ENCODE measurements at places on chromosomes 12 and 14.

DNA sequence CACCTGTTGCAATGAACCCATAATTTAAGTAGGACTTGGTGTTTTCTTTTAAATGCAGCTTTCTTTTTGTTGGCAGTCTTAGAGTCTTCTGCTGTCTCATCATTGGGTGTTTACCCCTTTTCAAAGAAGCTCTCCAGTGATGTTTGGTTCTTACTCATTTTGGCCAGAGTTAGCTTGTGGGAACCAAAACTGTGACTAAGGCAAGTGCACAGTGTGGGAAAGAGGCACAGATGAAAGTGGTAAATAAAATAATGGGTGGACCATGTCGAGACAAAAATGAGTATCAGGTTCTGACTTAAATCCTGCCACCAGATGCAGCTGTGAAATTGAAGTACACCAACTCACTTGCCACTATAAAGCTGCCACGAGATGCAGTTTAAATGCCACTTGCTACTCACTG lies 615.4 kb upstream of the MIS18BP1 start:
- no peak for DNase-seq

DNA sequence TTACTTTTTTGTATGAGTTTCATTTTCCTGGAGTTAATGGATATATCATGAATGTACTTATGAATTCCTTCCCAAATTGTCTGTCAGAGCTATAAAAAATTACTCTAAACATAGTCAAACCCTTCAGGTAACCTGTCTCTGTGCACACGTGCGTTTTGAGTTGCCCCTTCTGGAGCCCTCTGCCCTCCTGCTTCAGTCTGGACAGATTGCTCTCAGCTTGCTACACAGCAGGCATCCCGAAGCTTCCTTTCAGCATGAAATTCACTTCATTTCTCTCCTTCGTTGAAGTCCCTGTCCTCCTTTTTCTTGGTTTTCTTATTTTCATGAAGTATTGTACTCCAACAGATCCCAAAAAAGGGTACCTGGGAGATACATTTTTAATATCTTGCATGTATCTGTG lies 47.3 kb downstream of the FNTB start:
- no peak for DNase-seq

DNA sequence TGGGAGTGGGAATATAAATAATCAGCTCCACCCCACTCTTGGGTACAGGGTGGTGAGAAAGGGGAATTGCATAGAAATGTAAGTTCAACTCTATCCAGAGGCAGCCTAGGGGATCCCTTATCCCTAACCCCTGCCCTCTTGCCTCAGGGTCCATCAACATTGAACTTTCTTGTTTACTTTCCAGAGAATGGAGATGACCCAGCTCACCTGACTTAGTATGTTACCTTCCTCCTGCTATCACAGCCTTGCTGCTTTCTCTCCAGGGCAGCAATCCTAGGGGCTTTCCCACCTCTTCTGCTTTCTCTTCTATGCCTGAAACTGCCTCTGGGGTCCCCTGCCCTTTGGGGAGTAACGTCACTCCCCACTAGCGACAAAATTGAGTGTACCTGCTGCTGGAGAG lies 2.7 kb downstream of the LRP1 start:
- no peak for DNase-seq

DNA sequence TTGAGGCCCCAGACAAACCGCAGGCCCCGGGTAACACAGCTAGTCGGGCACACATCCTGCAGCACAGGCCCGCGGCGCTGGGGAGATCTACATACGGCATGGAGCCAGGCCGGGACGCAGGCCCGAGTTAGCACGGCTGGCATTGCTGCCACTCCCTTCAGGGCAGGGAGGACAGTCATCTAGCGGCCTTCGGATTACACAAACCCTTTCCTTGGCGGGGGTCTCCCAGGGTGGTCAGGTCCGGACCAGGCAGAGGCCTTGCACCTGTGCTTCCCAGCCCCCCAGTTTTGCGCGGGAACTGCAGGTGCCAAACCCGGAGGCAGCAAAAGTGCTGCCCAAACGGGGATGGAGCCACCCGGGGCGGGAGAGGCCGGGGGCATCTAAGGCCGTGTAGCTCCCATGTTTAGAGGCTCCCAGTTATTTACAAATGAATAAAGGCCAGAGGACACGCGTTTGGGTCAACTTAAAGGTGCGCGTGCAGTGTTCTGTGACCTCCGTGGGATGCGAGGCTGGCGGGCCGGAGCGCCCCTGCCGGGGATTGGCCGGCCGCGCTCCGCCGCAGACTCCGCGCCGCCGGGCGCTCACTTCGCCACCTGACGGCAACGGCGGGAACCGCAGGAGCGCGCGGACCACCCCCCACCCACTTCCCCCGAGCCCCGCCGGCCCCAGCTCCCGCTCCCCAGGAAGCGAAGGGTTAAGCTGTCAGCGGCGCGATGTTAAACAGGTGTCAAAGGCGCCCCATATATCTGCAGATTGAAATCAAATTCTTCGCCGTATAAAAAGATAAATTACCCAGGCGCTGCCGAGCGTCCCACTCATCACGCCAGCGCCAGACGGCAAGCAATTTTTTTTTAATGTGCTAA lies 18.1 kb downstream of the VSX2 start:
- peak; percentile 34 for DNase-seq

DNA sequence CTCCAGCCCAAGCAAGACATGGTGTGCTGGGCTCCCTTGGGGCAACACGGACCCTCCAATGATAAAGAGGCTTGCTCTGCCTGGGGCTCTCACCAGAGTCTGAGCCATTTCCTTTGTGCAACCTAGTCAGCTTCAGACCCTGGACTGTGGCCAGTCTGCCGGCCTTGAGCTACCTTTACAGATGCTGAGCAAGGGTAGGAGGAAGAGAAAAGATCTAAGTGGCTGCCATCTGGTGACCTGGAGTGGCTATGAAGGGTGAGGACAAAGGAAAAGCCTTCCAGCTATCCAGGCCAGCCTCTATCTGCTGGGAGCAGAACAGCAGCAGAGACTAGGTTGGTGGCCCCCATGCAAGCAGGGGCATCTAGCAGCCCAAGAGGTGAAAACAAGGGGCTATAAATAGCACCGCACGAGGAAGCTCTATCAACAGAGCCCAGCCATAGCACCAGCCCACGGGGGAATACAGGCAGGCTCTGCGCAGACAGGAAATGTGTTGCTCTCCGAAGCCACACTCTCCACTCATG lies 230.1 kb downstream of the FOXN3 start:
- DNase-seq, result peak; percentile 36

DNA sequence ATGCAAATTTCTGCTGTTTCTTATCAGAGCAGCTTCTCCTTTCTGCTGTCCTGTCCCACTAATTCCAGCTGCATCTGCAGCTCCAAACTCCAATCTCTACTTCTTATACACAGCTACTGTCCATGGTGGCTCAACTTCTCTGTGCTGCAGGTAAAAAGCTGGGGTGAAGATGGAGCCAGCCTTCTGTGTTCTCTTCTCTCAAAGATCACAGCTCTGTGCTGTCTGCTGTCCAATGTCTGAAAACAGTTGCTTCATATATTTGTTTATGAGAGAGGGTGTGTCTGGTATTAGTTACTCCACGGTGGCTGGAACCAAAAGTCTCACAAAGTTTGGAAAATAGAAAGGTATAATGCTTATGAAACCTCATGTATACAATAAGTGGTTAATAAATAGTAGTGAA lies 445.8 kb upstream of the TBX3 start:
- no peak for DNase-seq

DNA sequence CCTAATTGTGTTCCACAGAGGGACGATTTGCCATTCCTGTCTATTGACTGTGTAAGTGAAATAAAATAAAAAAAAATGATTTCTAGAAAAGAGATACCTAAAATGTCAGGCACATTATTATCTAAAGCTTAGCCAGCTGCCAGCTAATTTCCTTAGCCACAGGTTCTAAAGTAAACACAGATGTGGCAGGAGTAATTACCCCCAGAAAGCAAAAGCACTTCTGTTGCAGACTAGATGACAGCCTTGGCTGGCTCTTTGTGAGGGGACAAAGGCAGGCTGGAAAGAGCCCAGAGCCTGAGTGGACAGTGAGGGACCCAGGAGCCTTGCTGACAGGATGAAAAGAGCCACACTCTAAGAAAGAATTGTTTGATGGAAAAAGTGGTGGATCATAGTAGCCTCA lies 418.1 kb downstream of the LRIG3 start:
- no peak for DNase-seq

GRCh38 chr12:98406378-98406777 lies 109.0 kb upstream of the TMPO start:
- no peak for DNase-seq

GRCh38 chr12:46983959-46984841 lies 95.2 kb upstream of the PCED1B start:
- DNase-seq, result peak; percentile 33

DNA sequence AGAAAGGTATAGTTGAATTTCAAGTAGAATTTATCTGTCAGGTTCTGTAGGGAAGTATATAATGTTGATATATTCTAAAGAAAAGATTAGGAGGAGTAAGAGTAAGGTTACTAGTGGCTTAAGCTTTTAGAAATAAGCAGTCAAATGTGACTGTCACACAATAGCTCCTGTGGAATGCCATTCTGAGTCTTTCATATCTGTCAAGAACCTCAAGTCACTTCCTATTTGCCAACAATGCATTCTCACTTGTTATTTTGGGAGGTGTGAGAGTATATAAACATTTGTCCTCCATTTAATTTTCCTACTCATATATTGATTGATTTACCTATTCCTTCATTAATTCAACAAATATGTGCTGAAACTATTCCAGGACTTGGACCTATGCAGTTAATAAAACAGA lies 11.7 kb downstream of the CLEC9A start:
- no peak for DNase-seq

GRCh38 chr12:94864987-94865386 lies 138.5 kb downstream of the NDUFA12 start:
- DNase-seq, result no peak

DNA sequence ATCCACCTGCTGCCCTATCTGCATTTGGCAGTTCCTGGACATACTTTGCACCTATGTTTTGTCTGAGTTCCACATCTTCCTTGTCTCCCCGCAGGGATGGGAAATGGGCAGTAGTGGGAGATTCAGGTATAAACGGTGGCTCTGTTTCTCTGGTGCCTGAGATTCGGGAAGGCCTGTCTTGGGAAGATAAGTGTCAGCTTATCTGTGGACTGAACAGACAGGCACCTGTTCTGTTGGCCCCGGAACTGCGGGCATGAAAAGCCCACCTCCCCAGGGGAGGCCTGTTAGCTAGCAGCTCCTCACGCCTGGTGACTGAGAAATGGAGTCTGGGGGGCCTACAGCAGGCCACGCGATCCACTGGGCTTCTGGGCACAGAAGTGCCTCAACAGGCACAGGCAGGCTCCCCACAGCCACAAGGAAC lies 5.8 kb downstream of the PHB2 start:
- DNase-seq, result no peak

GRCh38 chr12:118467641-118468305 lies 91.4 kb downstream of the SUDS3 start:
- no peak for DNase-seq

- no peak for DNase-seq
Measured at GRCh38 chr12:517538-517937, 57.8 kb downstream of the B4GALNT3 start.

DNA sequence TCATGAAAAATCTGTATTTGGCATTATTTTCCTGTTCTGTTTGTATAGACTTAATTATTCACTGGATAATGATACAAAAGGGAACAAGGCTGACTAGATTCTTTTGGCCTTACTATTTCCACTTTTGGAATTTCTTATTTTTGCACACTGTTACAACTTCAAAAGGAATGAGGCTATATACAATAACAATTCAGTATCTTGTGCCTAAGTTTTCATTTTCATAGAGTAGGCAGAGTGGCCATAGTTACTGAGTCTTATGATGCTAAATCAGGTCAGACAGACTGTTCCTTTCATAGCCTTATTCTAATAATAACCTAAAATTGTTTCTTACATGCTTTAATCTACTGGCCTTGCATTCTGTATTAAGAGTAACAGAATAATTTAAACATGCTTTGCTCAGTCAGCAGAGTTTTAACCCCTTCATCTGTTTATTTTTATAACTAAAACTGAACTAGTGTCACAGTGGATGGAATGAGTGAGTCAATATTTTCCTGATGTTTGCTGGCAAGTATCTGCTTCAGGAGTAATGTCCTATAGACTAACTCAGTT lies 10.5 kb downstream of the TTC8 start:
- no peak for DNase-seq

DNA sequence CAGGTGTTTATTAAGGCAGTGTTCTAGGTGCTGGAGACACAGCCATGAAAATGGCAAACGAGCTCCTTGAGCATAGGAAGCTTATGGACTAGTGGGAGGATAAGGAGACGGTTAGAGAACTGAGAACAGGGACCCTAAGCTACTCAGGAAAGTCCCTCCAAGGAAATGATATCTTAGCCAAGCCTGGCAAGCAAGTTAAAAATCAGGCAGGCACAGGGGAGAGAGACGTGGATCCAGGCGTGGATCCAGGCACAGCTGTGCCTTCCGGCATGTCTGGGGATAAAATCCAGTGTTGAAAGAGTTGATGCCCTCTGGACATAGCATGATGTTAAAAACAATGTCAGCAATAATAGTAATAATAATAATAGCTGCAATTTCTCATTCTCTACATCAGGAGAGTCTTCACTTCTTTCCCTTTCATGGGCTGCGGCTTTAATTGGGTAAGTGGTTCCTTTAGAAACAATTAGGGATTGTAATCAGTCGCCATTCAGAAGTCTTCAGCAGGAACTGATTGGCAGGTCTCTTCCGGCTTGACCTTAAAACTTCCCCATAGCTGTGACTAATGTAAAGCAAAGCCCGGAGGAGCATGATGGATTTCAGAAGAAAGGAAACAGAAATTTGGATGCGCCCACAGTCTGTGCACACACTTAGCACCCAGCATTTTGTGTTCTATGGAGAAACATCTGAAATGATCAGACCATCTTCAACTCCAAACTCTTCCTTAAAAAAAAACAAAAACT lies 230.2 kb downstream of the SLC41A2 start:
- no peak for DNase-seq

DNA sequence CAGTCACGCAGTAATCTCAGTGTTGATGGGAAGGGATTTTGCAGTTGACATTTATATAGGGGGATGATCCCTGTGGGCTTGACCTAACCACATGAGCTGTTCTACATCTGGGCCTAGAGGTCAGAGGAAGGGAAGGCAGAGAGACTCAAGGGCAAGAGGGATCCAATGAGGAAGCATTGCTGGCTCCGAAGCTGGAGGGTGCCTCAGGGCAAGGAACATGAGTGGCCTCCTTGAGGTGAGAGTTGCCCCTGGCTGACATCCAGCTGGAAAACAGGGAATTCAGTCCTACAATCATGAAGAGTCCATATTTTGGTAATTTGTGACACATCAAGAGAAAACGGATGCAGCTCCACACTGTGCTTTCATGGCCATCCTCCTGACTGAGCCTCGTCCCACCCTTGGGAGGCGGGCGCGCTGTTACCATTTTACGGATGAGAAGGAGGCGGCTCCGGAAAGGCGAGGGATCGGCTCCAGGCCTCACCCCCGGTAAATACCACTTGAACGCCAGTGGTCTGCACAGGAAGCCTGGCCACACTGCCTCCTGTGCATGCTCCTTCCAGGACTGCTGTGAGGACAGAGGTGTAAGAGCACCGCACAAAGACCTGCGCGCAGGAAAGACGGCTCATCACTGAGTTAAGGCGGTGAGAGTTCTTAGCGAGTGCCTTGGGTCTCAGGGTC lies 18.5 kb upstream of the FKBP4 start:
- no peak for DNase-seq

DNA sequence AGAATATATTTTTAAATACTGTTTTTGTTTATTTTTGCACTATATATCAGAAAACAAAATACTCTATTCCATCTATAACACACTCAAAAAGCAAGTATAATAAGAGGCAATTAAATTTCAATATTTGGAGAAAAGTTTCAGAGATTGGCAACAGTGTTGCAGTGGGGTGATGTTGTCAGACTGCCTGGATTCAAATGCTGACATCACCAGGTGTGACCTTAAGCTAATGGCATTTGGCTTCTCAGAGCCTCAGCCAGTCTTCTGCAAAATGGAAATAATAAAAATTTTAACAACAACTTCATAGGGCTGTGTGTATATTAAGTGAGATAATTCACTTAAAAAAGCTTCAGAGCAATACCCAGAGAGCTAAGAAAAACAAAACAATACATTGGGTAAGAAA lies 74.7 kb downstream of the TMTC1 start:
- no peak for DNase-seq
